ENCODE measurements at places on chromosomes 12 and 14.

DNA sequence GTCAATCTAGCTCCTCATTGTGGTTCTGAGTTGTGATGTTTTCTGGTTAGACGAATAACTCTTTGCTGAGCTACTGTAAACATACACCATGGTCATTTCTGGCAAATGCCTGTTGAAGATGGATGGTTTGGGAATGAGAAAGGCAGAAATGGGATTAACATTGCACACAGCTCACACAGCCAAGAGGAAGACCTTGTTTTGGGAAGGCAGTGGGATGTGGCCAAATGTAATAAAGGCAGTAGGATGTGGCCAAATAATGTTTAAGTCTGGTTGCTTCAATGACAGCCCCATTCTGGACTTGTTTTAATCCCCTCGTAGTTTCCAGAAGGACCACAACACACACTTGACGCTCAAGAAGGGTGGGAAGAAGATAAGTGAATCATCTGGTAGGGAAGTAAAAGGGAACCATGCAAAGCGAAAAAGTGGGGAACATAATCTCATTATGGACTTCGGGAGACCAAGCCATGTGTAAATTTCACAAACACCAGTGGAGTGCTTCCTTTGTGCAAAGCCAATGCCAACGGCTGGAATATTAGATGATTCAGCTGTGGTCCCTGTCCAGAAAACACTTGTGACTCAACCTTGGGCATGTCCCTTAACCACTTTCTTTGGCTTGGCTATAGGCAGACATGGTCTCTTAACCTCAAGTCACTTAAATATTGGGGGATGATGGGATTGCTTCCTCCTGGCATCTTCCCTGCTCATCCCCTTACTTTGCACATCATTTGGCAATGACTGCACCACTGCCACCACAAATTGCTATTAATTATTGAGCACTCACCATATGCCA, 284.4 kb upstream of the CRY1 start:
- DNase-seq = no peak

- no peak for DNase-seq
Observed at GRCh38 chr12:77118696-77119095, 53.3 kb upstream of the E2F7 start.

DNA sequence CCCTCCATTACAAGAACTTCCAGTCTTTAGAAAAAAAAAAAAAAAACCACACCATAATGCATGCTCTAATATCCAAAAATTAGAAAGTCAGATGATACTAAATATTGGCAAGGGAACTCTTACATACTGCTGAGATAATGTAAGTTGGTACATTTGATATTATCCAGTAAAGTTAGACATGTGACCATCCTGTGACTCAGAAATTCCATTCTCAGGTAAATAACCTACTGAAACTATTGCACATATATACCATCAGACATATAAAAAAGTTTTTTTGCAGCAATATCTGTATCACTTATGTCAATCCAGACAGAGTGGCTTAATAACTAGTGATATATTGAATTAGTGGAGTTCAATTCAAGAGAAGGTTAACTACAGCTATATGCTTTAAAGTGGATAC, 63.5 kb downstream of the KITLG start:
- no peak for DNase-seq

DNA sequence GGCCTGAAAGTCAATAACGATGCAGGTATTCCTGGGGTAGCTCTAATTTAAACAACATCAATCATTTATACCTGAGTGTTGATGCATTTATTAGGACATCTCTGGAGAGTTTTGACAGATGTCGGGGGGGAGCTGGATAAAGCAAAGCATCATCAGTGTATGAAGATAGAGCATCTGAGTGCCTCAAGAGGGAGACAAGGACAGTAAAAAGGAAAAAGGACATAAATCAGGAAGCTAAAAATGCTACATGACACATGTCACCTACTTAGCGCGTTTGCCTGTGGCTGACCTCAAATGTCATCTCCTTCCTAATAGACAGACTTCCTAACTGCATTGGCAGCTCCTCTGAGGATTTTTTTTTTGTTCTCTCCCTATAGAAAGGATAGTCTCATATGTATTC, 259.5 kb upstream of the PKP2 start:
- DNase-seq = no peak

GRCh38 chr12:25794571-25794970, 163.9 kb upstream of the RASSF8 start:
- DNase-seq = no peak

- no peak for DNase-seq
Observed at GRCh38 chr14:59465316-59466135, at the start of gene GPR135. GPR135 (minus strand) TSS chr14:59465380; CDS start chr14:59465226, 154 bp downstream.

DNA sequence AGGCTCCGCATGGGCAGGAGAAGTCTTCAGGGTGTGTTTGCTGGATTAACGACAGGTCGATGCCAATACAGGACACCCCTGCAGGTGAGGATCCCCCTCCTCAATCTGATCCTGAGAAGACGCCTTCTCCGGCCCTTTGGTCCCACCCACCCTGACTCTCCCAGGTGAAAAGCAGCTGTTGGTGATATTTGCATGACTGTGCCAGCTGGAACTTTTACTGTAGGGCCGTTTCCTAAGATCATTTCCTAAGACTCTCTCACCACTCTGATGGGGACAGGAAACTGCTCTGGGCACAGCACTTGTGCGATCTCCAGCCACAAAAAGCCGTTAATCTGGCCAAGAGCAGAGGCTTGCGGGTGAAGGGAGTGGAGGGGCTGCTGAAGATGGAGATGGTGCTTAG, 16.8 kb upstream of the EIF5 start:
- DNase-seq = no peak

GRCh38 chr12:27344246-27344645, 11.6 kb downstream of the BMAL2 start:
- DNase-seq = no peak

DNA sequence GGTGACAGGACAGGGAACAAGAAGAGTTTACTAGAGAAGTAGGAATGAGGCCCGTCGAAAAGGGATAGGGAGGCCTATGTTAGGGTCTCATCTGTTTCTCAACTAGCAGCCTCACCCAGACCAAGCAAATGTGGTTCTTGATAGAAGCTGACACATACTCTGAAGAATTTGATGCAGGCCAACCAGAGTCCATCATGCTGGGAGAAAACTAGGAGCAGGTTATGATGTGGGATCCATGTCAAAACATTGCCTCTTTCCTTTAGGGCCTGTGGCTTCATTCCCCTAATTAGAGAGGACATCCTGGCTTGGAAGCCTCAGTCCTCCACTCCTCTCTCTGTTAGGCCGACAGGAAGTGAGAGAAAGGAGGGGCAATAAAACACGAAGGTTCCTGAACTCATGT, 122.8 kb downstream of the NTF3 start:
- DNase-seq = no peak

DNA sequence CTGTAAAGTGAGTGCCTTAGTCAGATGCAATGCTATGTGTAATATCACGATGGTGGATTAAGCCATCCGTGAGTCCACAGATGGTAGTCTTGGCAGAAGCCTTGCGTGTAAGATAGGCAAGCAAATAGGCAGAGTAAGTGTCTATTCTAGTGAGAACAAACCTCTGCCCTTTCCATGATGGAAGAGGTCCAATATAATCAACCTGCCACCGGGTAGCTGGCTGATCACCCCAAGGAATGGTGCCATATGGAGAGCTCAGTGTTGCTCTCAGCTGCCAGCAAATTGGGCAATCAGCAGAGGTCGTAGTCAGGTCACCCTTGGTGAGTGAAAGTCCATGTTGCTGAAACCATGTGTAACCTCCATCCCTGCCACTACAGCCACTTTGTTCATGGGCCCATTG, 371.2 kb upstream of the LRFN5 start:
- no peak for DNase-seq

DNA sequence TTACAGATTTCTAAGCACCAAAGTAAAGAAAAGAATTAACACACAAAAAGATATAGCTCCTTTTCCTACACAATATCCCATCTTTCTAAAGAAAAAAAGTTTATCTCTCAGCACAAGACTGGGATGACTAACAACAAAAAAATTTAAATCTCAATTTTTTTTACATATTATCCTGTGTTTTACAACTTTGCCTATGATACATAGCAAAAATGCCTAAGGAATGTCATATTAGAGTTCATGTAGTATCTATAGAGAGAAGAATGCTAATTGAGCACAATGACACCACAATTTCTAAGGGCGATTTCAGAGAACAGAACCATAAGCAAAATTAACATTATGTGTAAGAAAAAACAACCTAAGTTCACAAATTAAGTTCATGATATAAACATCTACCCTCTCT, 16.3 kb downstream of the C2CD5 start:
- DNase-seq = no peak

DNA sequence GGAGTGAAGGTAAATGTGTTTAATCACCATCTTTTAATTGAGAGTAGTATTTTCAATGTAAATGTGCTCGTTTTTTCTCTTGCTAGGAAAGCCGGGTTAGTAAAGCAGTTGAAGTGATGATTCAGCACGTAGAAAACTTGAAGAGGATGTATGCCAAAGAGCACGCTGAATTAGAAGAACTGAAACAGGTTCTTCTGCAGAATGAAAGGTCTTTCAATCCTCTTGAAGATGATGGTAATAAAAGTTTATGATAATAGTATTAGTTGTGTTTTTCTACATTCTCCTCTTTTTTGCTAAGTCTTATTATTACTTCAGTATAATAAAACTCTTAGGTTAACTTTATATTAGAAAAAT, 93.9 kb downstream of the DNAI7 start:
- no peak for DNase-seq

DNA sequence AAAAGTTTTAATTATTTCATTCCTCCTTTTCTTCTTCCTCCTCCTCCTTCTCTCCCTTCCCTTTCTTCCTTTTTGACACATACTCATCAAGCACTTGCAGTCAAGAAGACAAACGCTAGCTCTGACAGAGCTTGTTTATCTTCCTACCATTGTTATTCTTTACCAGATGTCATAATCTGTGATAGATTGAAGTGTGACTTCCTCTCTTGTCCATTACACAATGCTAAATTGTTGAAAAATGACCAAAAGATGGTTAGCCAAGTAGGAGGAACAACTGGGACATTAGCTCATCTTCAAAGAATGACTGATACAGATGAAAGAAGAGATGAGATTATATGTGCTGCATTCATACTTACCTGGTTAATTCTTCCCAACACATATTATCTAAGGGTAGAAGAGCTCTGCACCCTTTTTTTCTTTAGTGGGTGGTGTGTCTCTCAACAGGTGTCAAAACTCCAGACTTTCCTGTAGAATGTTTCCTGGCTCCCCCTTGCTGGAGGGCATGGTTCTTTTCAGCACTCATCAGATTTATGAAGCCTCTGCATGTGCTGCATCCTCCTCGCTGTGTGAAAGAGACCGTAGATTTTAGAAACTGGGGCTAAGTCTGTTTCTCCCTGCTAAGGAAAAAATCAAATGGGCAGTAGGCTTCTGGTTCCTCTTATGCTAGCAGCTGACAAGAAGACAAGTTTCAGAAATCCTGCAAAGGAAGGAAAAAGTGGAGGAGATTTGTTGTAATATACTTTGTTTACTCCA, 147.1 kb downstream of the TMX1 start:
- no peak for DNase-seq

DNA sequence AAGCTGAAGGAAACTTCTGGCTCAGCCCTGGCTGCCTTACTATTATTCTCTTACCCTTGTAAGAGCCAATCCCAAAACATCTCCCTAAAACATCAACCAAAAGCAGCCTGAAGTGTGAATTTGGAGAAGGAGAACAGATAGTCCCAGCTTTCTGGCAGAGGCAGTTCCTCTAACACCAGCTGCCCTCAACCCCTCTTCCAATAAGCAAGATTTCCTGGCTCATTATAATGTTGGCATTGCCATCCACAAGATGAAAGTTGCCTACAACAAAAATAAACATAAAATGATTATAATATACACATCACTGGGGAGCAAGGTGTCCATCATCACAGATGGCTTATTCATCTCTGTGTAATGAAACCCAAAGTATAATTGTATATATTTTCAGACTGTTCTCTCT, 352.5 kb upstream of the CCDC196 start:
- DNase-seq = no peak

Measured in A673 (cell line).